Psoas muscle (tissue), 8 donors: ENCODE measurements at places on chromosomes 5 and 9. TPM values are rescaled to one million over a fixed set of nuclear protein-coding genes. Genes with fewer than 3 reads are reported as not detected.

DNA sequence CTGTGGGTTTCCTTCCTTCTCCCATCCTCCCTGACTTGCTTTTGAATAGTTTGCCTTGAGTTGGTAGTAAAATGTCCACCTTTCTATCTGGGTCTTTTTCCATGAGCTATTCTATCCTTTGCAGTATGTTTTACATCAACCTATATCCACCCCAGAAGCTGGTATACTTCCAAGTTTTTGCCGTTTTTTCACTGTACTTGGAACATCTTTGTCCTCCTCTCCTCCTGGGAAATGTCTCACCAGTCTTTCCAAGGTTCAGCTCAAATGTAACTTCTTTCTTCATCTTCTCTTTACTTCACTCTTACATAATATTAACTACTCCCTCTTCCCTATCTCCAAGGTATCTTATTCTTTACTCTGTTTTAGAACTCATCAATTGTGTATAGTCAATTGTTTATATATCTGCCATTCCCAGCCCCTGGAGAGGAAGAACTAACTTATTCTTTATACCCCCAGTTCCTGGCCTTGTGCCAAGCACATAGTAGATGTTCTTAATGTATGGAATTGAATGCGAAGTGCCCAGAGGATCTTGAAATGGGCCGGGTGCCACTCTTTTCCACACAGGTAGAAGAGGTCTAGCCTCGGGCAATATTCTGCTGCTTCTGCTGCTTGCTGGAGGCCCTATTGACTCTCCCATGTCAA is 34.9 kb upstream of the SLC1A3 start:
- DNase-seq: no peak

GRCh38 chr9:116298249-116298648 is 144.7 kb downstream of the PAPPA start:
- no peak for DNase-seq

GRCh38 chr5:79471556-79471955 is 42.4 kb downstream of the HOMER1 start:
- DNase-seq: no peak

DNA sequence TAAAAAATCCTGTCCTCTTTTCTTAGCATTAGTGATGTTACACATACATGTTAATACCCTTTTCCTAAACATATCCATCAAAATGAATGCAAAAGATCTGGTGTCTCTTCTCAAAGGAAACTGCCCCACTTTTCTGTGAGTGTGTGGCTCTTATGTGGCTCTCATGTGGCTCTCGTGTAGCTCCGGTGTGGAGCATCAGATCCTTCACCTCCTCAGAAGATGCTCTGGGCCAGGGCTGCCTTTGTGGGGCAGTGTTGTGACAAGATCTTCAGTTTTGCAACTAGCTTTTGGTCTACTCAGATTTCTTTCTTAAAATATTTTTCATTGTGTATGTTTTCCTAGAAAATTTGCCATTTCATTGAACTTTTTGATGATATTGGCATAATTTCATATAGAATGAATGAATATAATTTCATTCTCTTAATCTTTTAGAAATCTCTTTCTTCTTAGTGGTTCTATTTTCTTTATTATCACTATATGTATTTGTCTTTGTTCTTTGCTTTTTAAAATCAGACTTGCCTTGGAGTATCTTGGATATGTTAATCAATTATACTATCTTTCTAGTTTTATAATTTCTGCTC is 19.4 kb downstream of the GARNL3 start:
- DNase-seq: peak; percentile 59

GRCh38 chr5:149212198-149212951 is 59.3 kb upstream of the AFAP1L1 start:
- no peak for DNase-seq

Gene CCDC192
- total RNA-seq: not detected

Gene CLIC3
- 0.54 TPM for total RNA-seq

Gene CORO2A
- total RNA-seq: 0.10 TPM

- DNase-seq: no peak
Observed at GRCh38 chr9:75112789-75113188, 24.5 kb downstream of the OSTF1 start.

Gene ATP6V1G1
- 60.9 TPM for total RNA-seq

- no peak for DNase-seq
Observed at GRCh38 chr5:38889424-38889823, 43.6 kb downstream of the OSMR start.

GRCh38 chr9:94861589-94862272 is 135.2 kb downstream of the AOPEP start:
- DNase-seq: no peak

- DNase-seq: no peak
Observed at GRCh38 chr9:88571419-88571818, 36.4 kb downstream of the NXNL2 start.

Gene PCDHB14
- 0.49 TPM for total RNA-seq

- DNase-seq: no peak
Observed at GRCh38 chr5:125316391-125316790, 570.0 kb upstream of the ZNF608 start.

DNA sequence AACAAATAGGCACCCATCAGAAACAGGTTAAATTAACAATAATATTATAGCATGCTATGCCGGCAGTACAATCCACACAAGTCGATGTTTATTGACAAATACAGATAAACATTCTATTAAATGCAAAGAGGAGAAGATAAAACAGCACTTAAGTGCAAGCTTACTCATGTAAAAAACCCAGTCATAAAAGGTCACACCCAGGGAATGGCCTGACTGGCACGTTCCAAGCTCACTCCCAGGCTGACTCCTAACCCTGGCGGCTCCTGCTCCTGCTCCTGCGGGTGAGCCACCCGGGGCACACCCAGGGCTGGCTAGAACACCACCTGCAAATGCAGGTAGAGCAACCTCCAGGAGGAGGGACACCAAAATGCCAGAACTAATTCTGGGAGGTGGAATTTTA is 66.9 kb downstream of the SEMA4D start:
- no peak for DNase-seq

DNA sequence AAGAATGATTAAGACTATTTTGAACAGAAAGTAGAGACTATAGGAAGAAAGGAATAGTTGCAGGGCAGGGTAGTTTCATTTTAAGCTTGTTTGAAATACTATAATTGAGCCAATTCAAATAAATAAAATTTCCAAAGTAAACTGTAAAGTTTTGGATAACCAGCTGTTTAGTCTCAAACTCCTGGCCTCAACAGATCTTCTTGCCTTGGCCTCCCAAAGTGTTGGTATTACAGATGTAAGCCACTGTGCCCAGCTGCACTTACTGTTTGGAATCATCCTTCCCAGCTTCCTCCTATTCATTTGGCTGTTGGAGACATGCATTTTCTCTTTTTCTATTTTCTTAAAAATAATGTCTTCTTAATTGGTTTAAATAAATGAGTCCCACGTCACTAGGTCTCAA is 231.0 kb downstream of the NNT start:
- no peak for DNase-seq

Gene TAF11L5
- not detected for total RNA-seq

DNA sequence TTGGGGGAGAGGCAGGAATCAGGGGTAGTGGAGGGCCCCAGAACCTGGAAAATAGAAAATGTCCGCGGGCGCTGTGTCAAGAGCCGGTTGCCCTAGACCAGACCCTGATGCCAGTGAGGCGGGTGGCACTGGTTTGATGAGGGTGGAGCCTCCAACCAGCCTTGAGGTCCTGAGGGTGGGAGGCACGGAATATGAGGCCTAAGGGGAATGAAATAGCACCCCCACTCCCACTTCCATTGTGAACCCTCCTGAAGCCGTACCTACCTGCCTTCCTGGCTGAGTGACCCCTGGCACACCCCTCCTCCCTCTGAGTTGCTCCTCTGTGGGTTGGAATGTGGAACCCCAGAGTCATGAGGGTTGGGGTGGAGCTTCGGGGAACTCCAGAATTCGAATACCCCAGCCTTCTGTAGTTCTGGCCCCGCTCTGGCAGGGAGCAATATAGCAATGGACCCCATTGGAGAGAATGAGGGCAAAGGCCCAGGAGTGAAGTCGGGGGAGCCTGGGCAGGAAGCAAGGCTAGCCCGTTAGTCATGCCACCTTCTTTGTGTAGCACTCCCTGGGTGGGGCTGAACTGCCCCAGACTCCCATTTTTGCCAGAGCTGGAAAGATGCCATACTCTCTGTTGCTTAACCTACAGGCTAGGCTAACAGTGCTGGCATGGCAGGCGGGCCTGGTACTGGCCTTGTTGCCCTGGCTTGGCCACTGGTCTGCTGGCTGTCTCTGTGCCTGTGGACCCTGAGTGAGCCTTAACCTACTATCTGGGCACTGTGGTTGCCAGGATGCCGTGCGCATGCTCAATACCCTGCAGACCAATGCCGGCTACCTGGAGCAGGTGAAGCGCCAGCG is 1.0 kb downstream of the FPGS start:
- DNase-seq: no peak

GRCh38 chr5:178182158-178182876 is 4.9 kb downstream of the GMCL2 start:
- no peak for DNase-seq

GRCh38 chr5:50700706-50701105 is 34.3 kb downstream of the PARP8 start:
- DNase-seq: no peak

DNA sequence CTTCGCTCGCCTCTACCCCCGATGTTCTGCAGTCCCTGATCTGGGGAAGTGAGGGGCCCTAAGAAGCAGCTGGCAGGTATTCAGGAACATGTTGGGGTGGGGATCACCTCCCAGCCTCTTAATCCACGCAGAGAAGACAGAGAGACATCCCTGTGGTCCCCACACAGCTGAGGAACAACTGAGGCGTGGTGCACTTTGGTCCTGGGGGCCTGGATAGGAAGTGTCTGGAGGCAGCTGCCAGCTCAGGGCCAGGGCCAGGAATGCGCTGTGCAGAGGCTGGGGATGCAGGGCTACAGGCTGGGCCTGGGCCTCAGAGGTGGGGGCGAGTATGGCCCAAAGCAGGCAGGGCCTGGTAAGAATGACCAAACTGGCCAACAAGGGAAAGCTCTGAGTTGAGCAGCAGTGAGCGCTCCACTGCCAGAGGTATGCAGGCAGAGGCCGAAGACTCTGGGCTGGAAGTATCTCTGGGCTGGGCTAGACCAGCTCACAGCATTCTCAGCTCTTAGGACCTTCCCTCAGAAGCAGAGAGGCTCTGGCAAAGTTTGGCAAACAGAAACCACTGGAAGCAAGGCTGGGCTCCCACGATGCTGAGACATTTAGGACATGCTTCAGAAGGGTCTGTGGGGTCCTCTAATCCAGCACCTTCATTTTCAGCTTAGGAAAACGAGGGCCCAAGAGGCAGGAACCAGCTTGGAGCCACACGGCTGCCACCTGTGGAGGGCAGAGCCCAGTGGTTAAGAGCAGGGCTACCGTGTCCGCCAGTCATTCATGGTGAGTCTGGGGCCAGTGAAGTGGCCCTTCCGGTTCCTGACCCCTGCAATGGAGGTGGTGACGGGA is 174.4 kb downstream of the GAPVD1 start:
- DNase-seq: no peak

DNA sequence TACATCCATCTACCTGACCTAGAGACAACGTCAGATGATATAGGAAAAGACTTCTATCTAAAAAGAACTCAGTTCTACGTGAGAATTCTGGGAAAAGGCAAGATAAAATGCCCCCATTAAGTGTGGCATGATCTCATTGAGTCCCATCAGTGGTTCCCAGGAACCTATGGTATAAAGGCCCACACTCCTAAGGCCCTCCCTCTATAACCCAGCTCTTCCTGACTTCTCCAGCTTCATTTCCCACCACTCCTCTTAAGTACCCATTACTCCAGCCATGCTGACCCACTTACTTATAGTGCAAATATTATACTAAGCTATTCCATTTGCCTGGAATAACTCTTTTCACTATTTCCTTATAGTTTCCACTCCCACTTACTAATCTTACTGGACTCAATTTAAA is 95.4 kb upstream of the NR5A1 start:
- no peak for DNase-seq

DNA sequence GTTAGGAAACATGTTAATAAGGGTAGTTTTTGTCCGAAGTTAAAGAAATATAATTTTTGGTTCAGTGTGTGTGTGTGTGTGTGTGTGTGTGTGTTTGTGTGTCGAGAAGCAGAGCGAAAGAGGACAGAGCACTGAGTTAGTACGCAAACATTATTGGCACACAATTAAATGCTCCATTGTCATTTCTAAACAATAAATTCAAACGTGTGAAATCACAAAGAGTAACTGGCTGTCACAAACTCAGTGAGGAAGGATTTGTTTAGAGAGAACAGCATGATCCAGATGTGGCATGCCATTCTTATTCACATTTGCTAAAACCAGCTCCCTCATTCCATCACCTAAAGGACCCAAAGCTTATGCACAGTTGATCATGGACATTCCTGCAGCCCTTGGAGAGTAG is 970.8 kb downstream of the DTWD2 start:
- DNase-seq: no peak

Gene IRGM
- total RNA-seq: not detected

- DNase-seq: peak; percentile 54
Observed at GRCh38 chr5:42516282-42517042, 93.2 kb downstream of the GHR start.

GRCh38 chr5:126757713-126758357 is 19.1 kb upstream of the LMNB1 start:
- DNase-seq: no peak

Gene NR2F1
- 1.2 TPM for total RNA-seq

DNA sequence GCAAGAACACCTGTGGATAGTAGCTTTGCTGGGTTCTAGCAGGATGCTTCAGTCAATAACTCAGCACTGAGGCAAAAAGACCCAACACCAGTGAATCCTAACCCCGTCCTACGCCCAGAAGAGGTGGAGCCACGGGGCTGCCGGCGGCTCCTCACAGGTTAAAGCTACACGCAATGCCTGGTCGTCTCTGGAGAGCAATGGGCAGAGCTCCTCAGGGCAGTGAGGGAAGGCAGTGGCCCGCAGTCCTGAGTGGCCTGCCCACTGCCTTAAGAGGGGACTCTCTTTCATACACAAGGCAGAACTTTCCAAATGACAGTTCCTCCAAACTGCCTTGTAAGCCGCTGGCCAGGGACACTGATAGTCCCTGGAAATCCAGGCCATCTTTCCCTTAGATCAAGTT is 244.2 kb upstream of the IRX2 start:
- no peak for DNase-seq

Gene KIAA1958
- 1.5 TPM for total RNA-seq

Gene ITGA2
- total RNA-seq: 0.36 TPM

GRCh38 chr5:110362261-110362660 is 364.2 kb downstream of the TMEM232 start:
- DNase-seq: no peak

DNA sequence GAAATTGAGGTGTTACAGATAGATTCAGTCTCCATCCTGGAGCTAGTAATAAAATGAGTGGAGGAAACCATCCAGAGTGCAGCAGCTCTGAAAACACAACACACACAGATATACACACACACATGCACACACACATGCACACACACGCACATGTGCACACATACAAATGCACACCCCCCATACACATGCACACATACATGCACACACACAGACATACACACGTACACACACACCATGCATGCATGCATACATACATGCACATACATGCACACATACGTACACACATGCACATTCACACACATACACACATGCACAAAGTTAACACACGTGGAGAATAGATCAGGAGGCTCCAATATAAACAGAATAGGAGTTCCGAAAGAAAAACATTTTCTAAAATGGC is 21.0 kb upstream of the OBP2B start:
- no peak for DNase-seq

Gene ACSL6
- total RNA-seq: 1.1 TPM
